Activated T-helper 2 cell treated with anti-CD3 and anti-CD28 coated beads, Interferon-gamma antibody, Interleukin-2, Interleukin-4, amounts not matched to agents 10 μg/mL and 5 μg/mL and 100 μg/mL, durations not matched to agents 14 hours and 24 hours and 36 hours (primary cell): ENCODE measurements at places on chromosomes 7 and 10. TPM values are rescaled to one million over a fixed set of nuclear protein-coding genes. Genes with fewer than 3 reads are reported as not detected.
A peak's percentile ranks its signal among the peaks of the same experiment; 100 is the strongest.

GNAT3 gene
- not detected in 2 replicates for total RNA-seq

DNA sequence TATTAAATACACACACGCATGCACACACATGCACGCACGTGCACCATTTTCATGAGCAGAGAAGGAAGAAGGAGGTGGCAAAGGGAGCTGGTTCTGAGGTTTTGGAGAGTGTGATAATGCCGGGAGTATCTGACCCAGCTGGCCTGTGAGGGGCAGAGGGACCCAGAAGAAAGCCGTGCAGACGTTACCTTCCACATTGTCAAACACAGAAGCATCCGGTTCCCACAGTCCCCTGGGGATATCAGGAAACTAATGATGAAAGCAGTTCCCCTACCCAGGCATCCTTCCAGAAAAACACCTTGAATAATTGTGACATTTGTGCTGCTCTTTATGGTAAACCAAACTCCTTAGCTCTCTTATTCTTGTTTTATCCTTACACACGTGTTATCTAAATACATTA, 85.7 kb upstream of the FAM180A start:
- DNase-seq, result no peak

DNA sequence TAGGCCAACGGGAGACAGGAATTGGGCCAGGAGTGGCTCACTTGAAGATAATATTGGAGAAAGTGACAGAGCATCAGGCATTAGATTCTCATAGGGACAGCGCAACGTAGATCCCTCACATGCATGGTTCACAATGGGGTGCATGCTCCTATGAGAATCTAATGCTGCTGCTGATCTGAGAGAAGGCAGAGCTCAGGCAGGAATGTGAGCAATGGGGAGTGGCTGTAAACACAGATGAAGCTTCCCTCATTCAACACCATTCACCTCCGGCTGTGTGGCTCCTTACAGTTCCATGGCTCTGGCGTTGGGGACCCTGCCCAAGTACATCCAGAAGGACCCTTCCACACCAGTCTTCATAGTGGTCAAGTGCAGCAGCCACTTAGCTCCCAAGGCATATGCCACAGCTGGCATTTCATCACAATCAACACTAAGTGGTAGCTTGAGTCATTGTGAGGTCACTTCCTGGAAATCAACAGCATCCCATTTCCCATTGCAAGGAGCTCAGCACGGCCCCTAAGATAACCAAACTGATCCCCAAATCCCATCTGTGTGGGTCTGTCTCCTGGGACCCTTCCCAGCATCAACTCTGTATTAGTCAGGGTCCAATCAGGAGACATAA, 174.5 kb downstream of the TPST1 start:
- DNase-seq, result no peak

DNA sequence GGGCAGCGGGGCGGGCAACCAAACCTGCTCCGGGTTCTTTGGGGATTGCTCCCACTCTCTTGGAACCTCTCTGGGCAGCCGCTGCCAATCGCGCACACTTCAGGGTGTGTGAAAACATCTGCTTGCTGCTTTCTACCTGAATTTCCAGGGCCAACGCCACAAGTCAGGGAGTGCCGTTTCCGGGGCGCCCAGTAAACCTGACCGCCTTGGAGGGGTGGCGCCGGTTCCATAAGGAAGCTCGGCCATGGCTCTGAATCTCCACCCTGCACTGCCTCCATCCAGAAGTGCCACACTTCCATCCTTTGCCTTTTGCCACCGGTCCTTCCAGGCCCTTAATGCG, 679 bp upstream of the AFAP1L2 start:
- no peak for DNase-seq

THSD7A gene
- total RNA-seq, result not detected in 2 replicates

GRCh38 chr7:28804990-28805389, 153.1 kb downstream of the TRIL start:
- DNase-seq, result no peak

CABCOCO1 gene
- not detected in 2 replicates for total RNA-seq

GRCh38 chr10:26269754-26270153, 53.2 kb downstream of the GAD2 start:
- no peak for DNase-seq

STOX1 gene
- total RNA-seq, result 0.82 and 0.85 TPM in 2 replicates

ADCYAP1R1 gene
- not detected in 2 replicates for total RNA-seq

CADPS2 gene
- not detected in 2 replicates for total RNA-seq

- no peak for DNase-seq
These were observed 24.6 kb downstream of the NACAD start for GRCh38 chr7:45064047-45064725.

CFAP69 gene
- total RNA-seq, result 0.34 and 0.51 TPM in 2 replicates

- no peak for DNase-seq
These were observed 51.6 kb downstream of the CHST3 start for GRCh38 chr10:72015841-72016240.

GRCh38 chr7:121493553-121493952, 97.4 kb upstream of the FAM3C start:
- DNase-seq, result no peak

TDRD1 gene
- 0.11 and 0.30 TPM in 2 replicates for total RNA-seq

DNA sequence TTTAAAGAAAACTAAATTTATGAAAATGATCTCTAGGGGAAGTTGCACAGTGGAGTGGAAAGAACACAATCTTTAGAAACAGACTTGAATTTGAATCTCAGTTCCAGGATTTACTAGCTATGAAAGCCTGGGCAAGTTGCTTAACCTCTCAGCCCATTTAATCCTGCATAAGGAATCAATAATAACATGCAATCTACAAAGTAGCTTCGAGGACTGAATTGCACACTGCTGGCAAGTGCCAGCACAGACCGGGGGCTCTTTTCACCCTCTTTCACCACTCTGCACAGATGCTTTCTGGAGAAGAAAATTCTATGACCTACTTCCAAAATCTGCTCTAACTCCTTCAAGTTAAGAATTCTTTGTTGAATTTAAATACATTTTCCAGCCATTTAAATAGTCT, 63.4 kb upstream of the ANK3 start:
- DNase-seq, result no peak

DNA sequence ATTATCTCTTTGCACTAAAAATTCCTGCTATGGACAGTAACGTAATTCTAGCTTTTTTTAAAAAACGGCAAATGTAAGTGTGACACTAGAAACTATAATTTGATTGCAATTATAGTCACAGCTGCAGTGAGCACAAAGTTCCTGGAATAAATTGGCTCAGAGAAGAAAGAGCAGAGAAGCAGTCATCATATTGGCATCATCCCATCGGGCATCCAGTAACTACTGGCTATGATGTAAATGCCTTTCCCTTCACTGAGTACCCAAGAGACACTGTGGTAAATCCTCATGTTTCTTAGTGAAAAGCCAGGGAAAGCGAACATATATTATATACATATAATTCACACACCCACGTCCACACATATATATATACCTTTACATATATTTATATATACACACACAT, 43.6 kb downstream of the PIP4K2A start:
- no peak for DNase-seq

DNA sequence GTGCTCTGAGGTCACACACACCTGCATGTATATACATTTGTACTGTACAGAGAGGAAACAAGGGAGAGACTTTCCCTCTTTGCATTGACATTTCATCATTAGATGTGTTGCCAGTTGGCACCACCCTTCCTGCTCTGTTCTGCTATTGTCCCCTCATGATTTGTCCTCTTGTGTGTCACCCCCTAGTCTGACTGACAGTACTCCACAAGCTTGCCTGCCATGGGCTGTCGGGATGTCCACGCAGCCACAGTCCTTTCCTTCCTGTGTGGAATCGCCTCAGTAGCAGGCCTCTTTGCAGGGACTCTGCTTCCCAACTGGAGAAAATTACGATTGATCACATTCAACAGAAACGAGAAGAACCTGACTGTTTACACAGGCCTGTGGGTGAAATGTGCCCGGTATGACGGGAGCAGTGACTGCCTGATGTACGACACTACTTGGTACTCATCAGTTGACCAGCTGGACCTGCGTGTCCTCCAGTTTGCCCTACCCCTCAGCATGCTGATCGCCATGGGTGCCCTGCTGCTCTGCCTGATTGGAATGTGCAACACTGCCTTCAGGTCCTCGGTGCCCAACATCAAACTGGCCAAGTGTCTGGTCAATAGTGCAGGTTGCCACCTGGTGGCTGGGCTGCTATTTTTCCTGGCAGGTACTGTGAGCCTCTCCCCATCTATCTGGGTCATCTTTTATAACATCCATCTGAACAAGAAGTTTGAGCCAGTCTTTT, 9.4 kb downstream of the CLDN12 start:
- DNase-seq, result no peak

RBP3 gene
- total RNA-seq, result not detected in 2 replicates

GRCh38 chr10:62186999-62187675, 81.5 kb downstream of the RTKN2 start:
- DNase-seq, result no peak

ZMYND11 gene
- total RNA-seq, result 28.3 and 30.6 TPM in 2 replicates

ANKRD61 gene
- 0.25 and 0.27 TPM in 2 replicates for total RNA-seq

- DNase-seq, result no peak
These were observed 44.9 kb downstream of the GLI3 start for GRCh38 chr7:42192066-42192465.

- peak; percentile 46 for DNase-seq
These were observed at the start of gene GIMAP8 for GRCh38 chr7:150450491-150451001. Gene GIMAP8, plus strand, starts transcription at chr7:150450630. Its CDS starts 16,069 bp downstream, at chr7:150466699.

C10orf105 gene
- 0.11 and 0.18 TPM in 2 replicates for total RNA-seq

DNA sequence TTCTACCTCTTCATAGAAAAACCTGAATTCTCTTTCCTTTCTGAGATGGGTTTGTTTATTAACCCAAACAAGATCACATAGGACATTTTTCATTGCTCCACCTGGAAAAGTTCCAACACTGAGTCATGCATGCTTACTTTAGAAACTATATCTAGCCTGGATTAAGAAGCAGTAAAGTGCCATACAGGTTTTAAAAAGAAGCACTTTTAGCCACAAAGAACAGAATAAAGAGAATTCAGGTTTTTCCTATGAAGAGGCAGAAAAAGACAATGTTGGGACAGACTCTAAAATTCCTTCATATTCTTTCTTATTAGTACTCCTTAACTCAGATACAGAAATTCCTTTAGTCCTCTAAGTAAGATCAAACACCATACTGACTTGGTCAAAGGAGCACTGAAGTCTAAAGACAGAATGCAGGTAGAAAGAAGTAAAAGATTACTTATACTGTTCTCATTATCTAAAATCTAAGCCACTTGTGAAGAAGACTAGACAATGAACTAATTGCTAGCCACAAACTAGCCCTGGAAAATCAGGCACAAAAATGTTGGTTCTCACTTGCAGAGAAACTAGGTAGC, 241.3 kb downstream of the ANK3 start:
- DNase-seq, result no peak

DNA sequence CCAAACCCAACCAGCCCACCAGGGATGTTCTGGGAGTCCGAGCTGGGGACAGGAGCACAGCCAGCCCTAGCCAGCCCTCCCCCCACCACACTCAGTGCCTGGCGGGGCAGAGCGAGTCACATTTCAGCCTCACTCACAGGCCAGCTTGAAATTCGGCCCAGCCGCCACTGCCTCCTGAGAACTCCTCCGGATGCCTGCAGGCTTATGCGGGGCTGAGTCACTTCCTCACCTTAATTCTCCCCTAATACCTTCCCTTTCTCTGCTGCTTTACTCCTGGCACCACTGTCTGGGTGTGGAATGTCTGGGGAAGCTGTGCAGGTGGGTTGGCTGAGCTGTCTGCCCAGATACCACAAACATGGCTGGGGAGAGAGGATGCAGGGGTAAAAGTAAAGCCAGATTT, 22.6 kb upstream of the DLG5 start:
- DNase-seq, result no peak

GRCh38 chr7:25855854-25856782, 295.9 kb upstream of the NFE2L3 start:
- DNase-seq, result no peak

ARHGAP12 gene
- 2.7 and 3.5 TPM in 2 replicates for total RNA-seq

ZNF488 gene
- total RNA-seq, result 1.4 and 1.7 TPM in 2 replicates

VWA2 gene
- not detected in 2 replicates for total RNA-seq

DNA sequence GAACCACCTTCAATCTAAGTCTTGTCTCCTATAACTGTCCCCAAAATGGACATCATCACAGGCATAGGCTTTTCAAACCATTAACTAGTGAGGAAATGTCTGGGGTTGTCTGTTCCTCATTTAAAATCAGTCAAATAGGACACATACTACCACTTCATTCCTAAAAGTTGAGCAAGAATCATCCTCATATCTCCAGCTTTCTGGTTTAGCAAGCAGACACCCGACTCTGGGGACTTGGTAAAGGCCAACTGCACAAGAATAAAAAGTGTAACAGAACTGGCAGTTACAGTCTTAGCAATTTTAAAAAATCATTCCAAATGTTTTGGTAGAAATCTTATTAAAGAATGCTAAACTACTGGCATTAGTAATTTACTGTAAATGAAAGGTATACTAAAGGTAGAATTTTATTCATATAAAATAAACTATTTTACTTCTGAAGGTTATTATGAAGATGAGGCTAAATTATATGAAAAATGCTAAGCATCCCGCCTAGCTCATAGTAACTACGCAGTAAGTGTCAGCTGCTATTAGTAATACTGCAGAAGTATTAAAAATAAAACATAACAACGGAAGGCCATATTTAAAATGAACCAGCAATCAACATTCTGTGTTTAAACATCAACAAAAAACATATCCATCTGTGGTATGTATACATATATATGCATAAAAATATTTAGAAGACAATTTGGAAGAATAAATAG, 60.8 kb downstream of the ZNF438 start:
- no peak for DNase-seq

GRCh38 chr10:50063100-50063499, 4.7 kb upstream of the WASHC2A start:
- no peak for DNase-seq

DNA sequence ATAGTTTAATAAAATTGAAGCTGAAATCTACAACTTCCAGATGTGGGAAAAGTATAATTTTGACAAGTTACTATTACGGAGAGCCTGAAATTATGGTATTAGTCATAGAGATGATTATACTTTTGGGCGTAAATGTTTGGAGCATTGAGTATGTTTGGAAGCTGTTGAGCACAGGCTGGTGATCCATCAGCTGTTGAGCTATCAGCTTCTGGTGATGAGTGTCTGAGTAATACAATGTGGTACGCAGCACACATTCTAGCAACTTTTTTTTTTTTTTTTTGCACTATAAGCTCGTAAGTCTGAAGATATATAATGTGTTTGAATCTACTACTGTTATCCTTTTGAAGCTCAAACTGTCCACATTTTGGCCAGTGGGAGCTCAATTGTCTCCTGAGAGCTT, 123.4 kb downstream of the ATE1 start:
- no peak for DNase-seq

DNA sequence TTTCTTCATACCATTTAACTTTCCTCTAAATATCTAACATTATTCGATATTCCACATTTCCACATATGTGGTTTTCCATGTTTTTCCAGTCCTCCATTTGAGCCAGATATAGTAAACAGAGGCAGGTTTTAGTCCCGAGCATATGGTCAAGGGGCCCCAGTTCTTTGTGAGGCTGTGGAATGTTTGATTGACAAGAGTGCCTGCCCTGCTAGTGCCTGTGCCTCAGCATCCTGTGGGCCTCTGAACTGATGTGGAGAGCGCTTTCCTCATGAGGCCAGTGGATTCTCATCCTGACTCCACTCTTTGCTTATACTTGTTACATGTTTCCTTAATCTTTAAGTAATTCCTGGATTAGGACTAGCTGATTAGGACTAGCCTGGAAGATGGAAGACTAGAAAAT, 58.8 kb downstream of the POM121L12 start:
- DNase-seq, result no peak

FOXI2 gene
- not detected in 2 replicates for total RNA-seq
